ENCODE measurements at places on chromosomes 7 and 10.

DNA sequence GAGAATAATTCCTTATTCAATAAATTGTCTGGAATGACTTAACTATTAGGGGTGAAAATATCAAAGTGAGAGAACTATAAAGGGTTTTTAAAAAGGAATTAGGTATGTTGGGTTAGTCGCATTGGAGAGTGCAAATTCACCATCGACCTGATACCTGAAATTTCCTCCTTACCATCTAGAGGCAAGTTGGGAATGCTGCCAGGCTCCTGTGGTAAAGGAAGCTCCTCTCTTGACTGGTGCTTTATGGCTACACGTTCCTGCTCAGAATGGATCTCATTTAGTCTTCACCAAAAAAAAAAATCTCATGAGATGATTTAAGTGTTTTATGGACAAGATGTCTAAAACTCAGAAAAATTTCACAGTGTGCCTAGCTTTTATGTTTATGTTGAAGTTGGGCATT lies 129.8 kb downstream of the EGFR start:
- DNase-seq: no peak

DNA sequence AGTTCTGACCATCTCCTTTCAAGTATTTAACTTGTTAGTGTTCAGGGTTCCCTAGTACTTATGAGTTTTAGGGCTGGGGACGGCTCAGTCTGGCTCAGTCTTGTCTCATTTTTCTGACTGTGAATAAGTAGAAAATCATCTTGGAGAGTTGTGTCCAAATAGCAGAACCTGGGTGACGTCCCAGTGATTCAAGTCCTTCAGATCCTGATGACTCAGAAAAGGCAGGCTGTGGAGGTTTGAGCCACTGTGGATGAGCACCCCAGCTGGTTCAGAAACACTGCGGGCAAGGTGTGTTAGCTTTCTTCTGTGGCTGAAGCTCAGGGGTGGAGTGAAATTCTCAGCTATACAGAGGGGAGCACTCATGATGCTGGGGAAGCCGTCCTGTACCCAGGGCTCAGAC lies 154.4 kb upstream of the NPY start:
- DNase-seq: no peak

- DNase-seq: no peak
These were observed 973 bp downstream of the SDK1 start for GRCh38 chr7:3301831-3302618.

- no peak for DNase-seq
These were observed 1.1 kb downstream of the SSBP1 start for GRCh38 chr7:141739250-141739649.

GRCh38 chr10:97919012-97919411 lies 69.4 kb downstream of the GOLGA7B start:
- no peak for DNase-seq

GRCh38 chr10:21213381-21213780 lies 312.1 kb downstream of the SKIDA1 start:
- DNase-seq: no peak

GRCh38 chr10:11638055-11638698 lies 26.7 kb upstream of the USP6NL start:
- no peak for DNase-seq

GRCh38 chr7:117781707-117782106 lies 91.5 kb downstream of the CTTNBP2 start:
- DNase-seq: no peak

DNA sequence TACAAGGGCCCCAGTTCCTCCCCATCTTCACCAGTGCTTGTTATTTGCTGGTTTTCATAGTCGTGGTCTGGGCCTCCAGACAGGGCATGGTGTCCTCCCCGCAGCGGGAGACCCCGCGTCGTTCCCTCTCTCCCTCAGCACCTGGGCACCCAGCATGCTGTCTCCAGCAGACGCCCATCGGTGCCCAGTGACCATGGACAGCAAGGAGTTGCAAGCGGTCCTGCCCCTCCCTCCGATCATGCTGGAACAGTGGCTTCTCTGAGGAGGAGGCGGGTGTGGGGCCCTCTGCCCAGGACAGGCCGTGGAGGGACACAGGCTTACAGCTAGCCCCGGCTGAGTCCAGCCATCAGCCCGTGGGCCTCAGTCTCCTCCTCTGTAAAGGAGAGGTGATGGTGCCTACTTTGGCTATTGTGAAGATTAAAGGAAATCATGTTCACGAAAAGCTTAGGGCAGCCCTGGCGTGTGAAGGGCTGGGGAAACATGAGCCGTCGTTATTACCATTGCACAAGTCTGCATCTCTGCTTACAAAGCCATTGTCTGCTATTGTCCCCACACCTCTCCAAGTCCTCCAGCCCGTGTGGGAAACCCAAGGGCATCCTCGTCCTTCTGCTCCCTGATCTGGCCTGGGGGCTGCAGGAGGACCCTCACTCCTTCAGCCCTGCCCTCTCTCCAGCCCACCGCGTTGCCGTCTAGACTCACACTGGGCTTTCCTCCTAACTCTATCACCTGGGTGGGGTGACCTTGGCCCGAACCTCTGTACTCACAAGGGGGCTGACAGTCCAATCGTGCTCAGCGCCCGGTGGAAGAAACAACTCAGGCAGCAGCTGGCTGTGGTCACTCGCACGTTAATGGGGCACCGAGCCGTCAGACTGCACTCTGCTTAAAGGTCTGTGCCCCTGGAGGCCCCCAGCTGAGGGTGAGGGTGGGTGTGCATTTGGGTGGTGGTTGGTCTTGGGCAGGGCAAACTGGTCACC lies 29.9 kb downstream of the EN2 start:
- no peak for DNase-seq

DNA sequence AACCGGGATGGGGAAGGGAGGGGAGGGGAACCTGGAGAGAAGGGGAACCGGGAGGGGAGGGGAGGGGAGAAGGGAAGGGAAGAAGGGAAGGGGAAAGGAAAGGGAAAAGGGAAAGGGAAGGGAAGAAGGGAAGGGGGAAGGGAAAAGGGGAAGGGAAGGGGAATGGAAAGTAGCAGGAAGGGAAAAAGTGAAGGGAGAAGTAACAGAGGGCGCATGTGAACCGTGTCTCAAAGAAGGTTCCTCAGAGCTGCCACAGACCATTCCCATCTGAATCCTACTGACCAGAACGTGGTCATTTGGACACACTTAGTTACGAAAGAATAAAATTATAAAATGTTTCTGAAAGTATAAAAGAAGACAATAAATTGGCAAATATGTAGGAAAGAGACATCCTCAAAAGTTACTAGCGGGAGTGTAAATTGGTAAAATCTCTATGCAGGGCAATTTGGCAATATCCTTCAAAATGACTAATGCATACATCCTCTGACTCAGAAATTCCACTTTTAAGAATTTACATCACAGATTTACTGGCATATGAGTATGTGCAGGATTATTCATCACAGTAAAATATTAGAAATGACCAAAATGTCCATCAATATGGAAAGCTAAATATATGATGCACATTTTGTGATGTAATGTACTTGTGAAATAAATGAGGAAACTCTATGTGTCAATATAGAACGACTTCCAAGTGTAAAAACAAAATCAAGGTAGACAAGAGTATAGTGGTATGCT lies 12.9 kb downstream of the C10orf67 start:
- no peak for DNase-seq

GRCh38 chr7:142579946-142580345 lies 169.3 kb upstream of the PRSS1 start:
- DNase-seq: no peak

- no peak for DNase-seq
These were observed 58.5 kb downstream of the LARP4B start for GRCh38 chr10:873020-873419.

- no peak for DNase-seq
These were observed 410.4 kb upstream of the FOXK1 start for GRCh38 chr7:4271716-4272015.

DNA sequence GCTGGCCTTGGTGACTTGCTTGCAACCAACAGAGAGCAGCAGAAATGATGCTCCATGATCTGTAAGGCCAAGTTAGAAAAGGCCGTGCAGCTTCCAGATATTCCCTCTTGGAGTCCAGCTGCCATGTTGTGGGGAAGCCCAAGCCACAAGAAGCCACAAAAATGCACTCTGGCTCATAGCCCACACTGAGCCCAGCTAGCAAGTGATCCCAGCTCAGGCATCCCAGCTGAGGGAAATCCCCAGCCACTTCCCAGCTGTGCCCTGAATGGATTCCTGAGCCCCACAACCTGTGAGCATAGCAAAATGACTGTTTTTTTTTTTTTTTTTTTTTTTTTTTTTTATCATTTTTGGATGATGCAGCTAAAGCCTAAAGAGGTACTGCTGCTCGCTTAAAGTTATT lies 11.1 kb upstream of the SDK1 start:
- no peak for DNase-seq

DNA sequence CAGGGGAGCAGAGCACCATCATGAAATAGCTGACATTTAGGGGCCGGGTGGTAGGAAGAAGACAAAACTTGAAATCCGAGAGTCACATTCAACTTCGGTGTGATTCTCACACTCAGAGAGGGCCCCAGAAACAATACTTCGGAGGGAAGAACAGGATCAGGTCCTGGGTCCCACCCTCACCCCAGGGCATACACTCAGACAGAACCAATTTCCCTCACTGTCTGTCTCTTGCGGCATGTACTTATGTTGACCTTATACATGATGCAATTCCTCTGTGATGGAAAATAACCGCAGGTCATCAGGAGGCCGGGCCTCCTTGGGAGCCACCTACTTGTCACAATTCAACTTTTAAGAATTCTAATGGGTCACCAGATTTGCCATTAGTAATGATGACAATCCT lies 26.3 kb upstream of the HMX3 start:
- DNase-seq: no peak

DNA sequence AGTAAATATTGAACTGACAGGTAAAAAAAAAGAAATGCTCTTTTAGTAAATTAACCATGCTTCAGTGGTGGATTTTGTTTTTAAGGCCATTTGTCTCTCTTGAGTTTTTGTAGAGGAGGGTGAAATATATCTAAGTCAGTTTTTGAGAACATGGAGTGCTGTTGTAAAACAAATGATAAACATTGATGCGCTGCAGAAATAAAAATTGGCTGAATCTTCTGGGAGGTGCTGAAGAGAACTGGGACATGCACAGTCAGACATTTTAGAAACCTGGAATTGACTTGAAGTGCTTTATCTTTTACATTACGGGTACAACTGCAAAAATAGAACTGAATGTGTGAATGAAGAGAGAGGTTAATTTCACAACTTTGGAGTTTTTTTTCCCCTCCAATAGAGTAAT lies 203.0 kb upstream of the HDAC9 start:
- DNase-seq: no peak

DNA sequence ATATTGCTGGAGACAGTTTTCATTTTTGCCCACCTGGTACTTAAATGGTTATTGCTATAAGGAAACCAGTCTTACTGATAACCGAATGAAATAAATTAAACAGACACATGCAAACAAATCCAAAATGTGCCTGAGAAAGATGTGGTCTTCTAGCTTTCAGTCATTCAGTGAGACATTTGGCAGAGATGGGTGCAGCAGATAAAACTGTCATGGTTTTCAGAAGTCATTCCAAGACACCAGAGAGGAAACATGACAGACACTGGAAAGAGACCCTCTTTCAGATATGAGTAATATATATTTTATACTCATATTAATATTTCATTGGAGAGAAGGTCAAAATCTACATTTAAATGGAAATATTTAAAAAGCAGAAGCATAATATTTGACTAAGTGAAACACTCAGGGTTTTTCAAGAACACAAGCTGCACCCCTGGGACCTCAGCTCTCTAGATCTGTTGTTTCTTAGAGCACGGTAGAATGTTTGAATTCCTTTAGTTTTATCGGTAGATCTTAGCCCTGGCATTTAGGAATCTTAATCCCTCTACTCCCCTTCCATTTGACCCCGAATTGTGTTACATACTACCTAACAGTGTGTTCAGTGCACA lies 246.1 kb downstream of the AUTS2 start:
- no peak for DNase-seq

- DNase-seq: no peak
These were observed 14.7 kb downstream of the HSPB1 start for GRCh38 chr7:76316984-76317781.

GRCh38 chr7:57348646-57349269 lies 101.2 kb upstream of the ZNF716 start:
- no peak for DNase-seq

- no peak for DNase-seq
These were observed 6.6 kb downstream of the OPTN start for GRCh38 chr10:13106387-13107045.

GRCh38 chr7:47531584-47532492 lies 50.1 kb downstream of the TNS3 start:
- DNase-seq: no peak

- DNase-seq: no peak
These were observed 124.4 kb upstream of the RNF32 start for GRCh38 chr7:156515911-156516790.

- DNase-seq: no peak
These were observed 86.3 kb upstream of the PIK3CG start for GRCh38 chr7:106778656-106779250.

- no peak for DNase-seq
These were observed 132.1 kb downstream of the CCSER2 start for GRCh38 chr10:84460520-84460919.

DNA sequence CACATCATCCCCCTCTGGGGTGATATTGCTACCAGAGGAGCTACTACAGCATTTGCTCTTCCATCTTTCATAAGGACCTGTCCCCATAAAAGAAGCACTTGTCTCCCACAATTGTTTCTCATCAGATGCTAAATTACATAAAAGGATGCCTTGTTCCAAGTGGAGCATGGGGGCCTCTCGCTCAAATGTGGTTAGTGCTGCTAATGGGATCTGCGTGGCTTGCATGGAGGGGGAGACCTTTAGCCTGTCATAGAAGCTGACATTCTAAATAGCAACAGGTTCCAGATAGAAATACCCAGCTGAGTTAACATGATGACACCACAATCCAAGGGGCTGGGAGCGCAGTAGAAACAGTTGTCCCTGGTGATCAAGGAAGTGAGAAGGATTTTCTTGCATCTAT lies 257.9 kb downstream of the SFMBT2 start:
- no peak for DNase-seq

DNA sequence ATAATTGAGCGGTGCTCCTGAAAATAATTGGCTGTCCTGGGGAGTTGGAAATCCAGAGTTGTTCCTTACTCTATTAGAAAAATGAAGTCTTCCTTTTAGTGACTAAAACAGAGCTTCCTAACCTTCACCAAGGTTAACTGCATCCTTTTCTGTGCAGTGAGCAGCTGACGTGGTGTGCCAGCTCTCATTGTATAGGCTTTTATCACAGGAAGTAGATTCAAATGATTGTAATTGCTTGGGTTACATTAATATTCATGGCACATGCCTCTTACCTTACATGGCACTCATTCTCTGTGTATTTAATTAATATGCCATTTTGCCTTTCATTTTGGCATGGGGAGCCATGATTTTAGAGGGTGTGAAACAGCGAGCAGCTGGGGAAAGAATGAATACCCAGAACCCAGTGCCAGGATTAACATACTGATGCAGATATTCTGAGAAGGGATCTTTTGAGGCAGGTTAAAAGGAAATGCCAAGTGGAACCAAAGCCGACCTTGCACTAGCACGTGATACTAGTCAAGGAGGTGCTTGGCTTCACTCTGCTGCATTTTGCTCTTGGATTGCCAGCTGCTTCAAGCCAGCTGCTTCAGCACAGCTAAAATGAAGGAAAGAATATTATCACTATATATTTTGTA lies 115.3 kb downstream of the ST7 start:
- no peak for DNase-seq

- no peak for DNase-seq
These were observed 23.1 kb upstream of the DRGX start for GRCh38 chr10:49419005-49419404.

- DNase-seq: no peak
These were observed 35.7 kb upstream of the SH2D4B start for GRCh38 chr10:80501913-80502521.

All from stimulated activated CD8-positive, alpha-beta memory T cell treated with anti-CD3 and anti-CD28 coated beads, Interleukin-2, amount 100 ng/mL, for 48 hours (primary cell).